Foreskin keratinocyte (primary cell): ENCODE measurements at places on chromosomes 12 and 14. TPM values are rescaled to one million over a fixed set of nuclear protein-coding genes. Genes with fewer than 3 reads are reported as not detected.

The PRB3 gene
- polyA plus RNA-seq: 0.06 TPM in 1 of 2 replicates, not detected in the other

The LRRC43 gene
- 0.26 and 0.28 TPM in 2 replicates for polyA plus RNA-seq

The AGAP2 gene
- 0.49 and 0.65 TPM in 2 replicates for polyA plus RNA-seq

The ZDHHC22 gene
- polyA plus RNA-seq: not detected in 2 replicates

The GOLGA5 gene
- 25.0 and 27.4 TPM in 2 replicates for polyA plus RNA-seq

DNA sequence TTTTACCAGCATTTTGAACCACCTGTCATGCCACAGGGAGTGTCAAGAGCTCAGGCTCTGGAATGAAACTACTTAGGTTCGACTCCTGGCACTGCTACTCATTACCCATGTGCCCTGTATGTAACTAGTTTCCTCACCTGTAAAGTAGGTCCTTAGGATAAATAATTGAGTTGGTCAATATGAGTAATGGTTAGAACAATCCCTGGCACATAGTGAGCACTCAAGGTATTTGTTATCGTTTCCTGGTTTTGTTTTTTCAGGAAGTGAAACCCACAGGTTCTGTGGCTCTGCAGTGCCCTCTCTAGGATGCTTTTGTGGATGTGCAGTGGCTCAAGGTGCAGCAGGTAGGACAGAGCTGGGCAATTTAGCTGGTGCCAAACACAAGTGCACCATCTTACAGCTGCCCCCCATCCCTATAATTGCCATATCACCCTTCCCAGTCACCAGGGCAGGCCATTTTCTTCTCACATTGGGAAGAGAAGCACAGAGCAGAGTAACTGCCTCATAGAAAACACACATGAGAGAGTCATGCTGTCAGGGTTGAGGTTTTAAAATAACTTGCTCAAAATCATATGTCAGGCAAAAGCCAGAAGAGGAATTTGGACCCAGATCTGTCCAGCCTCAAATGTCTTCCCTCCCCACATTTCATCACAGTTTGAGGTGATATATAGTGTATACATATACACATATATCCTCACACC, 297.5 kb downstream of the RPAP3 start:
- DNase-seq: peak; percentile 59

DNA sequence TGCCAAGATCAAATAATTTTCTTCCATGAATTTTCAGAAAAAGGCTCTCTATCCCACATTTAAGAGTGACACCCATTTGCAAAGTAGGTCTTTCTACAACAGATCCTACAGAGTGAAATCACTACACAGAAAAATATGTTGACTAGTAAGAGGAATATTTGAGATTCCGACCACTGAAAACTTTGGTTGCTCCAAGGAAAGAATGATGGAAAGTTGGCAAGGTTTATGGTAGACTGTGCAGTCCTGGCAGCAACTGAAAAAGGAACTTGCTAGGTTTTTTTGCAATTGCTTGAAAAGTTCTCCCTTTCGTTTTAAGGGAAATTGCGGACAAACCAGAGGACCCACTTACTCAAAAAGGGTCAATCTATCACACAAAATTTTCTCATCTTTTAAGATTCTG, 83.1 kb upstream of the TSPAN8 start:
- no peak for DNase-seq

DNA sequence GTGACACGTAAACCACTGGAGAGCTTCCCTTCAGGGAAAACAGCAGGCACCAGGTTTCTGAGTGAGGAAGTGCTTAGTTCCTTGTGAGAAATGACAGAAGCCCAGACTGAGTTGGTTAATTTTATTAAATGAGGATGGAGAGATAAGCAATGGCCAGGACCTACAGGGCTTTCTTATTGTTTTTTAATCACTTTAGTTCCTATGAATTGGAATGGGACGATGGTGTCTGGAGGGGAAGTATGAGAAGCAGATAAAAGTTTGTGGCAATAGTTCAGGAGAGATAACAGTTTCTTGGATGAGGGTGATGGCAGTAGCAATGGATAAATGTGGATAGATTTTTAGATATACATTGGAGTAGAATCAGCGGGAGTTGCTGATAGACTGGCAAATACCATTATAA, 86.5 kb upstream of the PTPRR start:
- no peak for DNase-seq

DNA sequence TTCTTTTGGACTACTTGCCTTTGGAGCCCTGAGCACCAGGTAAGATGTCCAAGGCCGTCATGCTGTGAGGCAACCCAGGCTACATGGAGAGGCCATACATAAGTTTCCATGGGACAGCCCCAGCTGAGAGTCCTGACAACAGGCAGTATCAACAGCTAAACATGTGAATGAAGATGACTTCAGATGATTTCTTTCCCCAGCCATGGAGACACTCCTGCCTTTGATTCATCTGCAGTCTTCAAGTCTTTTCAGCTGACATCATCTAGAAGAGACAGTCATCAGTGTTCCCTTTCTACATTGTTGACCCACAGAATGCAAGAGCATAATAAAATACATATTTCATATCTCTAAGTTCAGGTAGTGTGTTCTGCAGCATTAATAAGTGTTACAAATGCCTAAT, 398.7 kb downstream of the BTG1 start:
- DNase-seq: peak; percentile 7

DNA sequence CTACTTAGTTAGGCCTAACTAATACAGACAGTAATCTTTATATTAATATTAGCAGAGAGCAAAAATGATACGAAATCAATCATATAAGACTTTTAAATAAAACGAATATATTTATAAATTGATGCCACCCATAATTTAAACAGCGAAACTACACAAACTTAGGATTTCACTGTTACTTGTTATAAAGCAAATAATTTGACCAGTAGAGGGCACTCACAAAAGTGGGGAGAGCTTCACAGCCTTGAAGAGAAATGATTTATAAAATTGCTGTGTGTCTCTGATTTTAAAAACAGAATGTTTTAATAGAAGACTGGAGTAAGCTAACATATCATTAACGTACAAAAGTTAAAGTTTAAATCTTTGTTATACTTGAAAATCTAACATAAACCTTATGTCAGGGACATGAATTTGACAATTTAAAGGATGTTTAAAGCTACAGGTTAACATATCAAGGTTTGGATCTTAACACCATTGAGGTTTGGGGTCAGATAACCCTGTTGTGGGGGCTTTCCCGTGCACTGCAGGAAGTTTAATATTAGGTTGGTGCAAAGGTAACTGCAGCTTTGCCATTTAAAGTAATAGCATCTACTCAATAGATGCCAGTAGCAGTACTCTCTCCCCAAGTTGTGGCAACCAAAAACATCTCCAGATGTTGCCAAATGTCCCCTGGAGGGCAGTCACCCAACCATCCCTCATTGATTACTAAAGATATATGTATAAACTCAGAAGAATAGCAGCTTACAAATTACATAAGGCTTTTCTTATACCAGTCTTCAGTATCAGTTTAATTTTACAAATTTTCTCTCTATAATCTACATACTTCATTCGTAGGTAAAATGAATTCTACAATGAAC, 9.3 kb downstream of the KRAS start:
- DNase-seq: no peak
